Thymus (tissue), 14 donors: ENCODE measurements at places on chromosomes 5 and 9. TPM values are rescaled to one million over a fixed set of nuclear protein-coding genes. Genes with fewer than 3 reads are reported as not detected.

The PCDHGA9 gene
- polyA plus RNA-seq = 0.75 TPM

The GEMIN5 gene
- 5.3 TPM for polyA plus RNA-seq

The SHC3 gene
- polyA plus RNA-seq = 0.16 TPM

The PLCXD3 gene
- 0.37 TPM for polyA plus RNA-seq

The NOL6 gene
- 29.5 TPM for polyA plus RNA-seq
